ENCODE measurements at places on chromosomes 11 and 22.

DNA sequence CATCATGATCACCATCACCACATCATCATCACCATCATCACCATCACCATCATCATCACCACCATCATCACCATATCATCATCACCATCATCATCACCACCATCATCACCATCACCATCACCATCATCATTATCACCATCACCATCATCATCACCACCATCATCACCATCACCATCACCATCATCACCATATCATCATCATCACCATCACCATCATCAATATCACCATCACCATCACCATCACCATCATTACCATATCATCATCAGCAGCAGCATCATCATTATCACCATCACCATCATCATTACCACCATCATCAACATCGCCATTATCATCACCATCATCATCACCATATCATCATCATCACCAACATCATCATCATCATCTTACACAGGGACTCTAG lies 351.1 kb downstream of the MIAT start:
- DNase-seq = no peak

DNA sequence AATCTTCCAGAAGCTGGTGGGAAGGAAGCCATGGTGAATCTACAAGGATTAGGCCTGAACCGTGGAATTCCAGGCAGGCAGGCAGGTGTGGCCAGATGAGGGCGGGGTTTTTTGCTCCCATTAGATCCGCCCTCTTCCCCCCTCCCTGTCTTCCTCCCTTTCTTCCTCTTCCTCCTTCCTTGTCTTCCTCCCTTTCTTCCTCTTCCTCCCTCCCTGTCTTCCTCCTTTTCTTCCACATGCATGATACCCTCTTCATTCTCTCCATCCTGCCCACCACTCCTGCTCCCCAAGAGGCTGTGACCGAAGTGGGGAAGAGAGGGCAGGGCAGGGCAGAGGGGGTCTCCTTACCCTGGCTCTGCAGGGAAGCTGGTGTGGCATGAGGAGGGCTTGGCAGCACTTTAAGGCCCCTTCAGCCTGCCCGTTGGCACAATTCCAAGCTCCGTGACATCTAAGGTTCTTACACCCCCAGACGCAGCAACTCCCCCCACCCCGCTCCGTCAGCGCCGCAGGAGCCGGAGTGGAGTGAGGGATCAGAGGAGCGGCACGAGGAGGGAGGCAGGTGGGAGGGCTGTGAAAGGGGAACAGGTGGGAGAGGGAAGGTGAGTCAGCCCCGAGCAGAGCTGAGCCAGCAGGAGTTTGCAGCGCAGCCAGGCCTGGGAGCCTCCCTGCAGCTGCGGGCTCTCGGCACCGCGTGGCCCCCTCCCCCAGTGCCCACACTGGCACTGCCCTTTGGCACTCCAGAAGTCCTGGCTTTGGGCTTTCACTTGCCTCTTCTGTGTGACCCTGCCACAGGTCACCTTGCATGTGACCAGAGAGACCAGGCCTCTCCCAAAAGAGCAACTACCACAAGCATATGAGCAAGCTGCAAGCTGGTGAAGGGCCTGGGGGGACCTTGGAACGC lies 32.1 kb downstream of the KCNJ4 start:
- DNase-seq = no peak

DNA sequence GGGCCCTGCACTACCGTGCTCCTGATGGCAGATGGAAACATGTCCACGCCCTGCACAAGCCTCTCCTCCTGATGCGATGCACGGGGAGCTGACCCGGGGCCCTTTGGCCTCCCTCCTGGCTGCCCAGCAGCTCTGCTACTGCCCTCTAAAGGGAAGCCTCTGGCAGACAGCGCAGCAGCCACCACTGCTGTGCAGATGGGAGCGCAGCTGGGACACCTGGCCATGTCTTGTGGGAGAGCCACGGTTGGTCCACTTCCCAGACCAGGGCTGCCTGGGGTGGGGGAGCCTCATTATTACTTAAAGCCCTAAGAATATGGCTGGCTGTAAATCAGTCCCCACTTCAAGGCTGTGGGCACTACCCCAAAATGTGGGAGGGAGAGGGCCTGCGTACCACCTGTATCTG lies 38.3 kb downstream of the TBX1 start:
- no peak for DNase-seq

DNA sequence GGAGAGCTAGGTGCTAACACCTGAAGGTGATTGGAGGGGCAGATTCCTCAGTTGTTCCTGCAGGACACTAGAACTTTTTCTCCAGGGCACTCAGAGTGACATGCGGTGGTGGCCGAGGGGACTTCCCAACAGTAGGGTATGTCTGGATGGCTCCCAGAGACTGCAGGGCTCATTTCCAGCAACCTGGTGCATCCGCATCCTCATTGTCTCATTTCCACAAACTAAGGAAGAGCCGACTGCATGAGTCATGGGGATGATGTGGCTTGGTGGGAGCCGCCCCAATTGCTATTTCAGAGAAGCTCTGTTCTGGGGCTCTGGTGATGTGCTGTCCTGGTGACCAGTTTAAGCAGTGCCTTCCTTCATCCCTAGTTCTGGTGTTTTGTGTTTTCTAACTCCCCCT lies 2.8 kb upstream of the ROBO4 start:
- no peak for DNase-seq

GRCh38 chr11:1928891-1929541 lies 9.5 kb downstream of the TNNT3 start:
- no peak for DNase-seq

DNA sequence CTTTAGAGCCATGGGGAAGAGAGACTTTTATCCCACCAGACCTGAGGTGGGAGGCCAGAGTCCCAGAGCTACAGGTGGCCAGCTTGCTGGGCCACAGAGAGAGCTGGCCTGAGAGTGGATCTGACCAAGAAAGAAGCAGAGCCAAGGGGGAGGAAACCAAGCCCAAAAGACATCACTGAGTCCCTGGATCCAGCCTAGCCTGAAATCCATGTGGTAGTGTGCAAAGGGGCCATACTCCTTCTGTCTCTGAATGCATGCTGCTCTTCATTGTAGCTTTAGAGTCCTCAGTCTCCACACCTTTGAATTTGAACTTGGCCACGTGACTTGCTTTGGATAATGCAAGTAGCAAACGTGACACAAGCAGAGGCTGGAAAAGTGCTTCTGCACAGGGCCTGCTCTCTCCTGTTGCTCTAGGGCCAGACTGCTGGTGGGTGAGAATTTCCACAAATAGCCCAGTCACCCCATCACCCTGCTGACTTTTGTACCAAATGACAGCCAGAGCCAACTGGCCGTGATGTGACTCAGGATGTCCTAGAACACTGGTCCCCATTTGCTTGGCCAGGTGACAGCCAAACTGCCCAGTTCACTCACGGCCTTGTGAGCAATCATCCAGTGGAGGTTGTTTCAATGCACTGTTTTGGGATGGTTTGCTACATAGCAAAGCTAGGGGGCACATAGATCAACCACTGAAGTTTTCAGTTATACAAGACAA lies 93.6 kb downstream of the DHCR7 start:
- no peak for DNase-seq

GRCh38 chr11:15783619-15784018 lies 572.7 kb downstream of the SOX6 start:
- no peak for DNase-seq

DNA sequence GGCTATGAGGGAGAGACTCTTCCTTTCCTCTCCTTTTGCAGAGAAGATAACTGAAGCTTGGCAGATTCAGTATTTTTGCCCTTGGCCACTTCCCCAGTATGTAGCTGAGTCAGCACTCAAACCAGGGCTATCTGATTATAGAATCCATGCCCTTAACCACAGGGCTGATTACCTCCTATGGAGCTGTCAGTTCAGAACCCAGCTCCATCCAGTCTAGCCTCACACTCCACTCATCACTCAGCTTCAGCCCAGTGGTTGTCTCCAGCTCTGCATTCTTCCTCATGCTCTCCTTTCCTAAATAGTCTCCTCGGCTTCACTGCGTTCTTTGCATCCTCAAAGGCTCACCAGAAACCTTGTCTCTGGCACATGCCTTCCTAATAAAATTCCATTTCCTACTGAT lies 151.6 kb upstream of the BLID start:
- DNase-seq = no peak

- DNase-seq = no peak
These were observed 16.3 kb downstream of the LTO1 start for GRCh38 chr11:69658626-69659450.

- no peak for DNase-seq
These were observed 133.0 kb downstream of the NAV2 start for GRCh38 chr11:19845626-19846025.

DNA sequence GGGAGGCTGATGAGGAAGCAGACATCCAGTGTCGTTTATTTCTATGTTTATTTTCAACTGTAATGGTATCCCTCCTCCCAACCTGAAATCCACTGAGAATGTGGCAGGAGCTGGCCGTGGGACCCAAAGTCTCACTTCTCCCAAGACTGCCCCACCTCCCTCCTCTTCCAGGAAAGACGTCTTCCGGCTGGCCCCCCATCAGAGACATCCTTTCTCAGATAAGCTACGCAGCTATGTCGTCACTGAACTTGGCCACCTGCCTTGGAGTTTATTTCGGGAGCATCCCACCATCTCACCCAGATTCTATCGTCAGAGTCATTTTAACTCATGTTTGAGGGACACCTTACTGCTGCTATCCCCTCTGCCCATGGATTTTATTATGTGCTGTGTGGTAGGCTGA lies 13.9 kb downstream of the TMEM184B start:
- no peak for DNase-seq

DNA sequence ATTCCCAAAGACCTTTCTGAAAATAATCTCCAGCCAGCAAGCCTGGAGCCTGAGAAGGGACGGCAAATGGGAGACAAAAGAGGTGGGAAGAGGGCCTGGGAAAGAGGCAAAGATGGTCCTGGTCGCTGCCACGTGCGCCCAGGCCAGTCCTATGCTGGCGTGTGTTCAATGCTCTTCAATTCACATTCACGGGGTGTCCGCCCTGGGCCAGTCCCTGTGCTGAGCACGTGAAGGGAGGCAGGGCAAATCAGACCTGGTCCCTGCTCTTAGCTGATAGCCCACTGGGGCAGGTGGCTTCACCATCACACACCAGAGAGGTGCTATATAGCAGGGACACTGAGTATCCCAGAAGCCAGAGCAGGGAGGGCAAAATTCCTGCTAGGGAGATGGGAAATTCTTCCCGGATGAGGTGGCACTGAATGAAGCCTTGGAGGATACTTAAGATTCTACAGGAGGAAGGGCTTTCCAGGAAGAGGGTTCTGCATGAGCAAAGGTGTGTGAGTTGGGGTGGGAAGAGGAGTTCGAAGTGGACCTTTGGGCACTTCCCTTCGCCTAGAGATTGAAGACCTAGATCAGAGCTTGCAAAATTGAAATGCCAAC lies 148.2 kb downstream of the CHST1 start:
- DNase-seq = no peak

- DNase-seq = no peak
These were observed 15.3 kb upstream of the SYTL2 start for GRCh38 chr11:85826116-85826855.

DNA sequence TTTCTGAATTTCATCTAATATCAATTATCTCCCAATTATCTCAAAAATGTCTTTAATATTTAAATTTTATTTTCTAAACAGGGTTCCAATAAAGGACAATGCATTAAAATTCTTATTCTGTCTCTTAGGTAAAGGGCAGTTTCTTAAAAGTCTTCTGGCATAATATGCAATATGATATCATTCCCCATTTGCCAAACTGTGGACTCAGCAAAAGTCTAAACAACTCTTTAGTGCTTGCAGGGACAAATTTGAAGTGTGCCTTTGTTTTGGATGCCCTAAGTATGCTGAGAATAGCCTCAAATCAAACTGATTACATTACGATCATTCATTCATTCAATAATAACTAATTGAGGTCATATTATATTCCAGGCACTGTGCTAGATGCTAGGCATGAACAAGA lies 281.0 kb upstream of the KIRREL3 start:
- DNase-seq = no peak

DNA sequence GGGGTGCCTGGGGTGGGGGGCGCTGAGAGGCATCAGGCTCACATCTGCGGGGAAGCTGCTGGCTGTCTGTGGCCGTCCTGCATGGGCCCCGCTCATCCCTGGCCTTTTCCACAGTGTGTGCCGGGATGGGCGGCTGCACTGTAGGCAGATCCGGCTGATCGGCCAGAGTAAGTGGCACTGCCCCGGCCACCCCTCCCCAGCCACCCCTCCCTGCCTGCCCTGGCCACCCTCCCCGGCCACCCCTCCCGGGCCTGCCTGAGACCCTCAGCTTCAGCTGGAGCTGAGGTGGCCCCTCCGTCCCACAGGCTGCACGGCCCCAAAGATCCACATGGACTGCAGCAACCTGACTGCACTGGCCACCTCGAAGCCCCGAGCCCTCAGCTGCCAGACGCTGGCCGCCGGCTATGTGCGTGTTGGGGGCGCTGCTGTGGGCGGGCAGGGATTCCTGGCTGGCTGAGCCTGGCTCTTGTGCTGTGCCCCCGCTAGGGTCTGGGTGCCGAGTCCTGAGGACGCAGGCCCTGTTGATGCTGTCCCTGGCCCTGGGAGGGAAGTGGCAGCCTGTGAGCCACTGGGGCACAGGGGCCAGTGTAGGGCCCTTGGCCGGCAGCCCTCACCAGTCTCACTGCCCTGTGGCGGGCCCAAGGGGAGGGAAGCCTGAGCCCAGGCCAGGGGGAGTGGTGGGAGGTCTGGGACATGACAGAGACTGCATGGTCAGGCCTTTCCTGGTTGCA lies 10.9 kb downstream of the MUC2 start:
- no peak for DNase-seq

DNA sequence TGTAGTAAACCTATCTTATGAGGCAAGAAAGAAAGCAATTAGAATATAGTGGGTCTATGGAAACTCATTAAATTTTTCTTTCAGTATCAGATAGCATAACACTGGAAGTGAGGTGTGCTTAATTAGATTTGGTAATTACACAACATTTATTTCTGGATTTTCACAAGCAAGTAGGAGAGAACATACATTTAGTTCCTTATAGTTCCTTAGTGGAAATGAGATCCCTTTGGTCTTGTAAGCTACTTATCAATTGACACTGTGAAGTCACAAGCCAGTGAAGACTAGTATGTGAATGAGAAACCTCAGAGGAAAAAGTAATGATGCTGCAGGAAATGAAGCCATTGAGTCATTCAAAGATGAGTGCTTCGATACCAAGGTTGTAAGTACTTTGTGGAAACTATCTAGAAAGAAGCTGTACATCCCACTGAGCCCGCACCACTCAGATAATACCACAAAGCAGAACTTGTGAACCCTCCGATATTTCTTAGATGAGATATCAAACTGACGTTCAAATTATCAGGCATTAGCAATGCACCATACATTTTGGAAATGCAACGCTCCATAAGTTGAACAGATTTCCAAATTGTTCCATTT lies 53.5 kb downstream of the ENTHD1 start:
- DNase-seq = no peak

GRCh38 chr11:120425527-120425926 lies 86.0 kb upstream of the GRIK4 start:
- DNase-seq = no peak

GRCh38 chr11:57340039-57340615 lies 2.0 kb downstream of the P2RX3 start:
- no peak for DNase-seq

- no peak for DNase-seq
These were observed 80.8 kb downstream of the SHANK2 start for GRCh38 chr11:71171576-71171975.

GRCh38 chr11:74783241-74783871 lies 34.7 kb downstream of the RNF169 start:
- DNase-seq = no peak

GRCh38 chr11:95415837-95416304 lies 184.9 kb upstream of the SESN3 start:
- DNase-seq = no peak

Measured in SK-N-MC (cell line).